ENCODE measurements at places on chromosomes 3 and 15.

GRCh38 chr15:25905140-25905539 is 42.0 kb upstream of the ATP10A start:
- no peak for DNase-seq

DNA sequence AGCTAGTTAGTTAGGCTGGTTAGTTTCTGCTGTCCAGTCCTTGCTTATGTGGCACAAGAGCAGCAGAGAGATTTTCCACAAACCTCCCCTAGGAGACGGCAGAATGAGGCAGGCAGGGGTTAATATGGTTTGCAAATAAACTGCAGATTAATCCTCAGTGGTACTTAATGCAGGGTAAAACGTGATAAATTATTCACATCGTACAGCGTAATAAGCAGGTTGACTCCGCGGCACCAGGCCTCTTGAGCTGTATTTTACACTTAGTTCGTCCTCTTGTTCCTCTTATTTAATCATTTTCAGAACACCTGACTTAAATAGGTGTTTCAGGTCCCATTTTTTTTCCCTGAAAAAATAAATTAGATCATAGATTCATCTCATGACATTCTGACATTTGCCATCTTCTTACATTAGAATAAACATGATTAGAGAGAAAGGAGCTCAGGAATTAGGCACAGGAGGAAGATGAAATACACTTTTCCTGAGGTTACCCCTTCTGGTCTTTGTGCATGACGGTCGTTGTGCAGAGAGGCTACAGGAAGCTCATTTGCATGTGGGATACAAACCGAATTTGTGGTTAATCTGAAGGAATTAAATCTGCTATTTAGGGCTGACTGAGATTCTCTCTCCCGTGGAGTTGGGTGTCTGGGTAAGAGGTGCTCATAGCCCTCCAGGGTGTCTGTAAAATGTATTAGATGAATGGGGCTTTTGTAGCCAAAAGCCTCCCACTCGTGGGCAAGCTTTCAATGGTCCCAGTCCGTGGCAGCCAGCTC is 27.1 kb upstream of the VPS8 start:
- no peak for DNase-seq

DNA sequence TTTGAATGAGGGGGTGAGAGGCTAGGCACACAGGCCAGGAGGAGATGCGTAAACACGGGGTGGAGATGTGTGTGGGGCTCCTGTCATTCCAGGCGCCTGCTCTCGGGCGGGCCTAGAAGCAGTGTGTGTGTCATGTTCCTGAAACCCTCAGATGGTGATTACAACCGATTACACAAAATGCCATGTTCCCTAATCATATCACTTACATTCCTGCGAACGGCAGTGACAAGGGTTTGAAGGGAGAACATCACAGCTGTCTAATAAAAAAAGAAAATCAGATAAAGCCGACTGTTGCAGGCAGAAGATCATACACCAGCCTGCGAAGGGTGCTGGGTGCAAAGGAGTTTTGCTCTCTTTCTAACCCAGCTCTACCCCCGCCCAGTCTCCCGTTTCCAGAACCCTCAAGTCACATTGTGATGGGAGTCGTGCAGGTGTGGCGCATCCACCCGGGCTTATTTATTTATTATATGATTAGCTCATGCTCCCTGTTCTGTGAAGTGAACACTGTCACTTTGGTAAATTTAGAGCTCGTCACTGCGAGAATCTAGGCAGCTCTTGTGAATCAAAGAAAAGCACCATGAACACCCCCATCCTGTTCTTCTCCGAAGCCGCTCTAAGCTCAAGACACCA is 140.3 kb downstream of the NR2F2 start:
- DNase-seq = no peak

- no peak for DNase-seq
Measured at GRCh38 chr15:93331545-93332167, 242.6 kb upstream of the RGMA start.

DNA sequence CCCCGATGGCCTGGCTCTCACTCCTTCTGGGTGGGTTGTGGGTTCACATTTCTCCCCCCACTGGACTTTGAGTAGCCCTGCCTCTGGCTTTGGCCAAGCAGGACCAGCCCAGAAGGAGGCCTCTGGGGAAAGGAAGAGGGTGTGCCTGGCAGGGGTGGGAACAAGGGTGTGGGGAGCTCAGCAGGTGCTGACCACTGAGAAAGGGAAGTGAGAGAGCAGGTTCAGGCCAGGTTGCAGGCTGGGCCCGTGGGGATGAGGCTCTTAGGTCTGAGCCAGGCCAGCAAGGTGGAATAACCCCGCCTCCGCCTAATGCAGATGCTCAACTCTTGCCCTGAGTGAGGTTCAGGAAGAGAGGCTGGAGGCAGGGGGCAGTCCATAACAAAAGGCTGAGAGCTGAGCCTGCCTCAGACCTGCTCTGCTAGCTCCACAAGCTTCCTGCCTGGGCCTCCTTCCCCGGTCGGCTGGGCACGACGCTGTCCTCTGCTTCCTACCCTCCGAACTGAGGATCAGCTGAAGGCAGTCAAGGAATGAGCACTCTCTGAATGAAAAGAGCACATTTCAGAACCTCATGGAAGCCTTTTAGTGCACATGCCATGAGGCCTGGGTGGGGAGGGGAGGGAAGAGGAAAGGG is 82.7 kb downstream of the TLE3 start:
- DNase-seq = no peak

DNA sequence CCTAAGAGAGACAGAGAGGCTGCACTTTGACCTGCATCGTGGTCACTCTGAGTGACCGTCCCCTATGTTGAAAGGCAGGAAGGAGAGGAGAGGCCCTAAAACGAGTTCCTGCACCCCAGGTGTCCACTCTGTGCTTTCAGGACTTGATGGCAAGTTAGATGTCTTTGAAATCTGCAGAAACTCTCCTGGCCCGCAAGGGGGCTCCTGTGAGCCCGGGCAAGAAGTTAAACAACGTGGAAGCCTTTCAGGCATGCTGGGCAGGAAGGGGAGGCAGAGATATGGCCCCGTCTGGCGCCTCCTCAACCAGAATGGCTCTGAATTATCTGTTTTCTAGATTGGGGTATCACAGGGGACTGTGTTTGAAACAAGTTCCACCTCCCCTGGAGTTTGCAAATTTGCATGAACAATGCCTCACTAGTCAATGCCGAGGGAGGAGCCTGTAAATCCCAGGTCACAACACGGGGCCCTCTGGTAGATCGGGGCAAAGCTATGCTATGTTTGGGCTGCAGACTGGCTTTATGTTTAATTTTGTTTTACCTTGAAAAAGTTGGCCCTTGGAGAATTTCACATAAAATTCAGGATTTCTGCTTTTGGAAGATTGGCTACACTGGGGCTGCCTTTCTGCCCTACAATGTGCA is 9.8 kb downstream of the CTXND1 start:
- DNase-seq = no peak

- no peak for DNase-seq
Measured at GRCh38 chr3:52633786-52634185, 51.9 kb downstream of the PBRM1 start.

DNA sequence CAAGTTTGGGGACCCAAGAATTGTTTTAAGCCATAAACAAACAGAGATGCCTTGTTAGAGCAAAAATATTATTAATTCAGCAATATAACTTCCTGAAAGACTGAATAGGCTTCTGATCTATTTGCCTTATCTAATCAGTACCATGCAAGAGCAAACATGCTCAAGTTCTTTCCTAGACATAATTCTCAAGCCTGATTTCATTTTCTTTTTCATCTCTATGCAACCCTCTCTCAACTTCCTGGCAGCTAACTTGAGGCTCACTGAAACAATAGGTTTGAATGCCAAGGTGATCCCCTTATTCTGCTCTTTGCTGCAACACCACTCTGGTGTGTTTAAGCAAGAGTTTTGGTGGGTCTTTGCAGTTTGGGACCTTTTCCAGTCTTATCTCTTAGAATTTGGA is 230.9 kb upstream of the CD96 start:
- no peak for DNase-seq

DNA sequence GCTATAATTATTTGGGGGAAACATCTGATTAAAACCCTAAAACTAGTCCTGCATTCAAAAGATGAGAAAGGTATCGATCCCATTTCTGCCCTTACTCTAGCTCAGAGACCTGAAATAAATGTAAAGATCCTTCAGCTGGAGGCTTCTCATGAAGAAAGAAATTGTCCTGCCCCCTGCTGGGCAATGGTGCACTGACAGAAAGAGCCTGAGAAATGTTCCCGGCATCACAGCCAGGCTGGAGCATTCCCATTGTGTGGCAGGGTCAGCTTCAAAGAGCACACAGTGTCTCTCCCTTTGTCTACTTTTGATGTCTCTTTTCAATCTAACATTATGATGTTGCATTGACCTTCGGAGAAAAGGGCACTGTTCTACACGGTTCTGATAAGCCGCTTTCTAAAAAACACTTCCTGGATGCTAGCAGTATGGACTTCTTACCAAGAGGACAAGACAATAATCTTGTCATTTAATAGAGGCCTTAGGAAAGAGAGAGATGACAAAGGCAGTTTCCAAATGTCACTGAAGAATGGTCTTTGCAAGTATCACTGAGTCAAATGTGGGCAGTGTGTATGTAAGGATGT is 287.5 kb downstream of the MAGI1 start:
- no peak for DNase-seq

- DNase-seq = no peak
Measured at GRCh38 chr3:161754420-161755053, 257.9 kb downstream of the OTOL1 start.

DNA sequence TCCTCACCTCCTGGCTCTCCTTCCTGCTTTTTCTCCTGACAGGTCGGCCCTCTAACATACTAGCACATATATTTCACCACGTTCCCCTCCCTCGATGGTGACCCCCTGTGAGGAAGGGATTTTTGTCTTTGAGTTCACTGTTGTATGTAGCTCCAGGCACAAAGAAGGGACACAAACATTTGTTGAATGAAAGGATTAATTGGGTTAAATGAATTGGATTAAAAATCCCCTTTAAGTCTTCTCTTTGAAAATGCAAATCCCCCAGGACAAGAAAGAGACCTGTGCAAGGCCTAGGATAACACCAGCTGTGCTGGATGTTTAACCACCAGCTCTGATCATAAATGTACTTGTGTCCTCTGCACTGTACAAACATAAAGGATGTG is 3.3 kb downstream of the CALML4 start:
- DNase-seq = no peak

DNA sequence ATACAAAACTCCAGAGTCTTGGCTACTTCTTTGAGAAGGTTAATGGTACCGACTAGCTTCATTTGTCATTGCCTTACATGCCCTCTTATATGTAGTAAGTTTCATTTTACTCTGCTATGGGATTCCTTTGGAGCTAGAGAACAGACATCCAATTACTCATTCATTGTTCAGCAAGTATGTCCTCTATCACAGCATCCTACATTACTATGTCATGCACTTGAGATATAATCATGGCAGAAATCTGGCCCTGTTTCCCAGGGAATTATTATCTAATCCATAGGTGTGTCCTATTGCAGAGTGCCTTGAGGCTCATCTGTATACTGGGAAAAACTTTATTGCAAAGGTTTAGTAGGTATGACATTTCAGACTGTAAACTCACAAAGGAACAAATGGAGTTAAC is 333.1 kb upstream of the NECTIN3 start:
- DNase-seq = no peak

DNA sequence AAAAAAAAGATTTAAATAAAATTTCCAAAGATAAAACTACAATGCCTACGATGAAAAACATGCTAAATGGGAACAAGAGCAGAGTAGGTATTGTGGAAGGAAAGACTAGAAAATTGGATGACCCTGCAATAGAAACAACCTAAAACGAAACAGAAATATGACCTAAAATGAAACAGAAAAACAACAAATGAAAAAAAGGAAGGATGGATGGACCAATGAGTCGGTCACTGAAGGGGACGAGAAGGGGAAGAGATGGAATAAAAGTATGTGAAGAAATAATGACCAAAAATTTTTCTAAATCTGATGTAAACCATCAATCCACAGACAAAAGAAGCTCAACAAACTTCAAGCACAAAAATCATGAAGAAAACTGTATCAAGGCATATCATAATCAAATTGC is 44.8 kb downstream of the TBC1D2B start:
- DNase-seq = no peak

GRCh38 chr3:53083521-53083920 is 37.6 kb upstream of the SFMBT1 start:
- DNase-seq = no peak

- no peak for DNase-seq
Measured at GRCh38 chr3:165755571-165755970, 81.7 kb downstream of the BCHE start.

- no peak for DNase-seq
Measured at GRCh38 chr15:92884436-92885223, 15.5 kb upstream of the CHD2 start.

DNA sequence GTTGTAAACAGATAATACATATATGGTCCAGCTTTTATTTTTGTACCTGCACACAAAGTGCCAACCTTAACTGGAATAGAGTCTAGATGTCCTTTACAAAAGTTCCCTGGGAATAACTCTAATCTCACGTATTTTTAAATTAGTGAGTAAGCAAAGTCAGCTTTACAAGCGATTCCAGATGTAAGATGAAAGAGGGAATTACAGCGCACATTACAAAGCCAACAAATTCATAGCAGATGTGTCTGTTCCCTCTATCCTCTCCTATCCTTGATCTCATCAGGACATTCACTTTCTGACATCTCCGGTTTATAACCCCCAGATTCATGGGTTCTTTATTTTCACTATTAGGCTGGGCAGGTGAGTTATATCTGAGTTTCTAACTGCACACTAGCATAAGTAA is 406.8 kb upstream of the ZNF385D start:
- DNase-seq = no peak

DNA sequence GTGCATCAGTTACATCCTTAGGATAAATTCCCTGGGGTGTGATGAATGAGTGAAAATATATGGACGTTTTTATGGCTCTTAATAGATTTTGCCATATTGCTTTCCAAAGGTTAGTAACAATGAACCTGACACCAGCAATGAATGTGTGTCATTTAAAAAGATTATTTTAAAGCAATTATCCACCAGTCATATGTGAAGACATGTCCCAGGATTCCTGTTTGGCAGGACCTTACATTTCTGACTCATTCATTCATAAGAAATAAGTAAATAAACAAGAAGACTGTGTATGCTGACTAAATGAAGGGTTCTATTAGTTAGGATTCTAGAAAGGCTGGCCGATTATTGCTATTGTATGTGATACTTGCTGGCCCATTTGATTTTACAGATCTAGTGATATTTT is 201.5 kb downstream of the SOX2 start:
- DNase-seq = no peak

DNA sequence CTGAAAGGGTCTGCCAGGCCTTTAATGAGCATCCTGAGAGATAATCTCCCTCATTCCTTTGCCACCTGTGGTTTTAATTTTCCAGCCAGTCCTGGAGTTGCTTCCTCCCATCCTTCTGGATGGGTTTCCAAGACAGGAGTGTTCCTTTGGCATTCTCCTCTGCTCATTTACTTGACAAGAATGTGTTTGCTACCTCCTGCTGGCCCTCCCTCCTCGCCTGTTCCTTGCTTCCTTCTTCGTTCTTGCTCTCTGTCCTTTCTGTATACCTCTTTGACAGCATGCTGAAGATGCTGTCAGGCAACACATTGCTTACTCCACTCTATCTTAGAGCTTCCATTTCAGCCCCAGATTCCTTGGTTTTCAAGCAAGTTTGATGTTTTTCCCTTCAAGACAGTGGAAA is 46.0 kb downstream of the ERC2 start:
- DNase-seq = no peak

Measured in stimulated activated CD8-positive, alpha-beta memory T cell treated with anti-CD3 and anti-CD28 coated beads, Interleukin-4, amount 100 ng/mL, for 1 hour (primary cell).